ENCODE measurements at places on chromosomes 16 and 17. TPM values are rescaled to one million over a fixed set of nuclear protein-coding genes. Genes with fewer than 3 reads are reported as not detected.

SPN gene
- 0.46 TPM for total RNA-seq

KCNJ18 gene
- total RNA-seq, result not detected

RNF112 gene
- total RNA-seq, result 3.0 TPM

TBC1D26 gene
- total RNA-seq, result not detected

GLYR1 gene
- 56.0 TPM for total RNA-seq

DNA sequence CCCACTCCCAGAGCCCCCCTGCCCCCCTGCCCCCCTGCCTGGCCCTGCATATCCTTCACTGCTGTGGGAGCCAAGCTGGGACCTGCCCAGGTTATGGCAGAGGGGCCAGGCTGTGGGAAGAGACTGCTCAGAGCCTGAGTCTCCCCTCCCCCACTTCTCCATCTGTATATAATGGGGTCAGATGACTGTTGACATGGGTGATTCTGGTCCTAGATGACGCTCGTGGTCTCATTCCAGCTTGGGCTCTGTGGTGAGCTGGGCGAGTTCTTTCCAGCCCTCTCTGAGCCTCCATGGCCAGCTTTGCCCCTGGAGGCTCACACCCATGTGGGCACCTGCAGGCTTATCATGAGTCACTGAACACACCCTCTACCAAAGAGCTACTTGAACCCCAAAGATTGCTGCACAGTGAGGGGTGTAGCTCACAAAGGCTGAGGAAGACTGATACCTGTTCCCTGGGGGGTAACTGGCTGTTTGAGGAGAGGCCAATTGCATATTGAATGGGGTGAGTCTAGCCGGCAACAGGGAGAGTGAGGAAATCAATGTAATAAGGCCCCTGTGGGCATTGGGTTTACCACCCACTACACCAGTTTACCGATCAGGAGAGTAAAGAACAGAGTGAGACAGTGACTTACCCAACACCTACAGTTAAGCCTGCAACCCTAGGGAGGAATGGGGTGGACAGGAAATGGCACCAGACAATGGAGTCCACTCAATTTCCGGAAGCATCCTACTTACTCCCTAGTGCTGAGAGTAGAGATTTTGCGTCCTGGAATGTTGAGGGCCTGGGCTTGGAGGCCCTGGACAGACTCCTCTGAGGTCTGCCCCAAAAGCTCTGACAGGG, 4.2 kb upstream of the SREBF1 start:
- no peak for DNase-seq

DNA sequence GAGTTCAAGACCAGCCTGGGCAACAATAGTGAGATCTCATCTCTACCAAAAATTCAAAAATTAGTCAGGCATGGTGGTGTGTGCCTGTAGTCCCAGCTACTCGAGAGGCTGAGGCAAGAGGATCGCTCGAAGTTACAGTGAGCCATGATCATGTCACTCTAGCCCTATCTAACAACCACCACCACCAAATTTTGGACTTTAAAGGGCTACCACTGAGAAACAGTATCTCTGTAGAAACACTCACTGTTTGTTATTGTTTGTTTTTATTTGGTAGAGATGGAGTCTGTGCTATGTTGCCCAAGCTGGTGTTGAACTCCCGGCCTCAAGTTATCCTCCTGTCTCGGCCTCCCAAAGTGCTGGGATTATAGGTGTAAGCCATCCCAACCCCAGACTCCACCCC, 1.3 kb upstream of the UBALD2 start:
- DNase-seq, result no peak

DNA sequence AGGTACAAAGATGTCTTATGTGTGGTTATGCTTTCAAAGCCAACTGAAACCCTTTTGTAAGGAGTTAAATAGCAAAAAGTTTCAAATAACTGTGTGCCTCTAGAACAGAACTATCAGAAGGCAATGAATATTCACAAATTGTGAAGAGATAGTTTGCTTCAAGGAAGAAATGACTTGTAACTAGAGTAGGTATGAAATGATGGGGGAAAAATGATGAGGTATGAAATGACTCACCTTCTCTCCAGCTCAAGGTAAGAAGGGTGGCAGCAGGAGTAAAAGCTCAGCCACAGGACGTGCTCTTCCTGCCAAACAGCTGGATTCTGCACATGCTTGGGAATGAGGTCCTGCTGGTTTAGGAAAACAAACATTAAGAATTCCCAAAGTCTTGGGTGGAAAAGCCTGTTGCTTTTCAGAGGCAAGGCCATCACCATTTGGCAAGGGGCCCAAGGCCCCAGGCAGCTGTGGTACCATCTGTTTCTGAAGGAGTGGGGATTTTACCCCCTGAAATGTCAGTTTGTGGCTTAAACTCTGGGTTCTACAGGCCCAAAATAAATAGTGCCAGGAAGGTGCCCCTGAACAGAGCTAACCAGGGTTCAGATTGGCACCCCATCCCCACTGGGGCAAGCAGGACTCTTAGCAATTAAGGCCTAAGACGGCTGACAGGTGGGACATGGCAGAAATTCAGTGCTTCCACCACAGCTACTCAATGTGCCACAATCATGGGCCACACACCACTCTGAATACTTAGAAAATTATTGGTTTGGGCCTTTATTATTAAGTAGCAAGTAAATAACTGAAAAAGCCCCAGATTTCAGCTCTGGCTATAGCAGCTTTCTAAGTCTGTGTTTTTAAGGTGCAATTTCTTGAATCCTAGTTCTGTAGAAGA, 13.3 kb downstream of the HERPUD1 start:
- no peak for DNase-seq

DNA sequence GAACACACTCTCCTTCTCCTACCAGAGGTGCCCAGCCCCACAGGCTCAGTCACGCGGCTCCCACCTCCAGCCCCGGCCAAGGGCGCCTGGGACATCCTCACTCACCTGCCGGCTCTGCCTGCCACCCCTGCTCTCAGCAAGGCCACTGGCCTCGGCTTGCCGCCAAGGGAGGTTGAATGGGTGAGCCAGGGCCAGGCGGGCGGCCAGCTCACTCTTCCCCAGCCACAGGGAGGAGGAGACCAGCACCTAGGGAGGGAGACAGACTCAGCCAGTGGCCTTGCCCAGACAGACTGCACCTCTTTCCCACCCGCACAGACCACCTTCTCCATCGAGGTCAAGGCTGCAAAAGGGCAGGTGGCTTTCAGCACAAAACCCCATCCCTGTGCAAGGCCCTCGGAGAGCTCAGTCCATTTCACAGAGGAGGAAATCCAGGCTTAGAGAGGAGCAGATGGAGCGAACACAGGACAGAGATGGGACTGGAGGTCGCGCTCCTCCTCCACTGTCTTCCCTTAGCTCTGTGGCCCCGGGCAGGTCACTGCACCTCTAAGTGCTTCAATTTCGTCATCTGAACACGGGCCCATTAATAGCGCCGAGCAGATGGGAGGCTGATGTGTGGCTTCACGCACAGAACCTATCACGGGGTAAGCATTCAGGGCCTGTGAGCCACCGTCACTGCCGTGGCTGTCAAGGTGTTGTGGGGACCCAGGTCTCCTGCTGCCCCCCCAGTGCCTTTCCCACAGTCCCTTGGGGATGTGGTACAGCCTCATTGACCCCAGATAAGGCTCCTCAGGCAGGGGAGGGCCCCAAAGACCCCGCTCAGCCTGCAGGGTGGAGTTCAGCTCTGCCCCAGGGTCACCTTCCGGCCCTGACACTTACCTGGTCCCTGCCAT, 56.1 kb downstream of the RMI2 start:
- DNase-seq, result no peak

DNA sequence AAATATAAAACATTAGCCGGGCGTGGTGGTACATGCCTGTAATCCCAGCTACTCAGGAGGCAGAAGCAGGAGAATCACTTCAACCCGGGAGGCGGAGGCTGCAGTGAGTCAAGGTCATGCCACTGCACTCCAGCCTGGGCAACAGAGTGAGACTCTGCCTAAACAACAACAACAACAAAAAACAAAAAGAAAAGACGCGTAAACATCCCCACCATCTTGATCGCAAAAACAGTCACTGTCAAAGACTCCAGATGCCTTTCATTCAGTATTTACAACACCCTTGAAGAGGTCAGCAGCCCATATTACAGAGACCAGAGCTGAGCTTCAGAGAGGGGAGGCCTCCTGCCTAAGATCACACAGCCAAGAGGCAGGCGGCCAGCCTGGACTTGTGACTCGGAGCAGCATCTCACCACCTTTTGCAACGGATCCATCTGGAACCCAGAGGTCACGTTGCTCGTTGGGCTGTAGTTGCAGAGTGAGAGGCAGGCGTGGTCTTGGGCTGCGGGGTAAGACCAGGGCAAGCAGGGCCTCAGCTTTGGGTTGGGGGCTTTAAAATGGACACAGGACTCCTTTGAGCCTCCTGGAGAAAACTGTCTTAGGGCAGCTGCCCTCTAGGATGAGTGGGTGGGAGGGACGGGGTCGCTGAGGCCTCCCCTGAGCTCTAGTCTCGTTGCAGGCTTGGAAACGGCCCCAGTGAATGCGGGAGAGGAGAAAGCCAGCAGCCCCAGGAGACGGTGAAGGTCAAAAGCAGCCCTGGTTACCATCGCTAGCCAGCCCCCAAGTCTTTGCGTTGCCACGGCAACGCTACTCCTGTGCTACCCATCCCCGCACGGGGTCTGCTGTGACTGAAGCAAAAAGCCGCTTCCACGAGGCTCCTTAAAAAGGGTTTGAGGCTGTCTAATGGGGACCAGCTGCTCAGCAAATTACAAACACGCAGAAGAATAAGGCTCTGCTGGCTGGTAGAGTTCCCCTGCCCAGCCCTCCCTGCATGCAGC, 26.1 kb downstream of the LGALS3BP start:
- DNase-seq, result no peak

- no peak for DNase-seq
Measured at GRCh38 chr17:74704544-74704943, 8.2 kb downstream of the CD300LF start.

GRCh38 chr17:1060991-1061390, 64.1 kb downstream of the TIMM22 start:
- DNase-seq, result peak; percentile 58

DNA sequence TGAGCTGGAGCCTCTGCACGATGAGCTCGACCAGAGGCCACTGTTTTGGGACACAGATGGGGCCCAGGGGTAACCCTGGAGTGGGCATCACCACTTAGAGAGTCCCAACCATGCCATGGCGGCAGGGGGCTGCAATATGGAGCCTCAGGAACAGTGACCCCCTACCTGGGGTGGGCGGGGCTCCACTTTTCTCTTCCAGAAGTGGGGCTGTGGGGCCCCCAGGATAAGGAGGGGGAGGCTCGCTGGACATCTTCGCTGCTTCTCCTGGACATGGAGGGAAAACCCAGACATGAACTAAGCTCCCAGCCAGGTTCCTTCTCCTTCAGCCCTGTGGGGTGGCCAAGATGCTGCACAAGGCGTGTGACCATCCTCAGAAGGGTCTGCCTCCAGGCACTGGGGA, 24.7 kb downstream of the CDIP1 start:
- DNase-seq, result no peak

- DNase-seq, result no peak
Measured at GRCh38 chr17:61496174-61496956, 44.1 kb downstream of the TBX4 start.

DNA sequence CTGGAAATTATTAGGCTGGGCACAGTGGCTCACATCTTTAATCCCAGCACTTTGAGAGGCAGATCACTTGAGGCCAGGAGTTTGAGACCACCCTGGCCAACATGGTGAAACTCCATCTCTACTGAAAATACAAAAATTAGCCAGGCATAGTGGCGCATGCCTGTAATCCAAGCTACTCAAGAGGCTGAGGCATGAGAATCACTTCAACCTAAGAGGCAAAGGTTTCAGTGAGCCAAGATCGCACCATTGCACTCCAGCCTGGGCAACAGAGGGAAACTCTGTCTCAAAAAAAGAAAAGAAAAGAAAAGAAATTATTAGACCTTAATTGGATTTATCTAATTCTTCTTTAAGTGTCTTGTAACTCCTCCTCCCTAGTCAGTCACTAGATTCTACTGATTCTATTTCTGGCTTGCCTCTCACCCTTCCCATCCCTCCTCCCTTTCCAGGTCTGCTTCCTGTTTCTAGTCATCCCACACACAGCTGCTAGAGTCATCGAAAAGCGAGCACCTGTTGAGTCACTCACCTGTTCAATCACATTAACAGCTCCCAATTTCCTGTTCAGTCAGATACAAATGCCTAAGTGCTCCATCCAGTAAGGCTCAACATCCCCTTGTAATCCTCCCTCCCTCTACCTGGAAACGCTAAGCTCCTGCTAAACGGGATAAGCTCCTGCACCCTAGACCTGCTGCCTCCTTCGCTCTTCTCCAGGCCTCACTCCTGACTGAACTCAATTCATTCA, 34.6 kb downstream of the ERN1 start:
- no peak for DNase-seq

- DNase-seq, result no peak
Measured at GRCh38 chr17:74520016-74520434, 11.2 kb downstream of the CD300LB start.

DNA sequence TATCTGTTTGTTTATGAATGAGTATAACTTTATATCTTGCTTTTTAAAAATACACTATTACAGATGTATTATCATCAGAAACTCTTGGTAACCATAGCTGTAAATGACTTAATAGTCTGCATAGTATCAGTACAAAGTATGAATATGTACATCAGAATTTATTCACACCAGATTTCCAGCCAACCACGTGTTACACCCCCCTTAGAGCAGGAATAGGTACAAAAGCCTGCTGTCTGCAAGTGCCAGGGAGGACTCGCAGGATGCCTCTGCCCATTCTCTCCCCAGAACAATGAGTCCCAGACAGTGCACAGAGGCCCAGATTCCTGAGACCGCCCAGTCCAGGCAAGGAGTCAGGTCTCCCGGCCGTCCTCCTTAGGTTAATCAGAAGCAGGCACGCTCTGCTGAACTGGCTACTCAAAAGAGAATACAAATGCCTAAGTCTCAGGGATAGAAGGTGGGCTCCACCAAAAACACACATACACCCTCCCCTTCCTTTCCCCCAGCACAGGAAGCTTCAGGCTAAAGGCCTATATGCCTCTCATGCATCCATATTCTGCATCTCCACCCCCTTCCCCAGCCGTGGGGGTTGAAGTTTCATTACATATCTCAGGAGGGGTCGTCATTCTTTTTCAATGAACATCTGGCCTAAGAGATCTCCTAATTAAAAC, 159.1 kb upstream of the CDH11 start:
- DNase-seq, result no peak

DNA sequence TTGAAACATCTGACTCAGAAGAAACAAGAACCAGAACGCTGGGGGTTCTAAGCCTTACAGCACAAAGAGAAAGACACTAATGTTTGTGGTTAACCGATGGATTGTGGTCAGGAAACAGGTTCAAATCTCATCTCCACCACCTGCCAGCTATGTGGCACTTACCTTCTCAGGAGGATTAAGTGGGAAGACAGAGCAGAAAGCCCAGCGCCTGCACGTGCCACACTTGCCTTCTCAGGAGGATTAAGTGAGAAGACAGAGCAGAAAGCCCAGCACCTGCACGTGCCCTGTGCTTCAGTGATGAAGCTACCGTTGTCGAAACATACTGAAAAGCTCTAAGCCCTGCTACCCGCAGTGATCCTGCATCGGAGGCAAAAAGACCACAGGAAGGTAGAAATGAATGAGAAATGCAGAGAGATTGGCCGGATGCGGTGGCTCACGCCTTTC, 90.6 kb downstream of the NXN start:
- DNase-seq, result no peak

- no peak for DNase-seq
Measured at GRCh38 chr16:66447491-66447890, 20.4 kb downstream of the BEAN1 start.

Data from omental fat pad (tissue), 4 donors.